ENCODE measurements at places on chromosomes 3 and 15.

GRCh38 chr3:72013084-72013483, 228.1 kb upstream of the PROK2 start:
- no peak for DNase-seq

- no peak for DNase-seq
Measured at GRCh38 chr15:51322621-51323296, 15.6 kb downstream of the CYP19A1 start.

- no peak for DNase-seq
Measured at GRCh38 chr3:152234657-152235375, 33.9 kb upstream of the MBNL1 start.

DNA sequence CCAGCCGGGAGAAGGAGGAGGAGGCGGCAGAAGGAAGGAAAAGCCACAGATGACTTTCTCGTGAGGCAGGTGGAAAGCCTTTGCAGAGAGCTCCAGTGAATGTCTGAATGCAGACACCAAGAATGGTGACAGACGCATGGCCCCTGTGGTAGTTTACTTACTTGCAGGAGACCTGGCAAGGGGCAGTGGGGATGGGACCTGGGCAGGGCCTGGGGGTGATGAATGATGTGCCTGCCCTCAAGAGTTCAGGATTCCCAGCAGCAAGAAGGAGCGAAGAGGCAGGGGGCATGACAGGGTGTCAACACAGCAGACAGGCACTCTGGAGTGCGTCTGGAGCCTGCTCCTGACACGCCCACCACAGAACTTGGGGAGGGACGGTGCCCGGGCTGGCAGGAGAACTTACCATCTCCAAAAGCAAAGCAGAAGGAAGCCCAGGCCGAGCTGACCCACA, 260.5 kb upstream of the LYSMD4 start:
- DNase-seq, result no peak

DNA sequence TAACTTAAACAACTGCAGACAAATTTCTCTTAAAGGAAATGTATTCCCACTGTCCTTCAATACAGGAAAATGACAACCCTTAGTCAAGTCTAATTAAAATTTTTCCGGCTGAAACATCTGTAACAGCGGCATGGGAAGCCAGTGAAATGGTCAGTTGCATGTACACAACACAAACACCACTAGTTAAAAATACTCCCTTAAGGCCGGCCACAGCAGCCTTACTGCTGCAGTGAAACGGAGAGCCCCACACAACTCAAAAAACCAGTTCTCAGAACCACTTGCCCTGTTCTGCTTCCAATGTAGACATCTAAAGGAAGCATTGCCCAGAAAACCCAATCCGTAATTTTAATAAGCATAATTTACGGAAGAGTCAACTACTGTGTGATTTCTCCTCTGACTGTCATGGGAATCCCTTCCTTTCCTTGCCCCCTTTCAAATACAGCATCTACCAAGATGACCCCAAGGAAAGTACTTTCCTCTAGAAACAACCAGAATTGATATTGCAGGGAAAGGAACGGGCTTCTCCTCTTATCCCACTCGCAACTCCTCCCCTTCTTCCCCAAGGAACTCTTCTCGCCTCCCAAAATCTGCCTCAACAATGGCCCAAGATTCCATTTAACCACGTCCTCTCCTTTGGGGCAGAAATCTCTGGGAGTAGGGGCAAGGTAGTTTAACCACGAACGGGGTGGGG, 1.6 kb downstream of the FBN1 start:
- no peak for DNase-seq

DNA sequence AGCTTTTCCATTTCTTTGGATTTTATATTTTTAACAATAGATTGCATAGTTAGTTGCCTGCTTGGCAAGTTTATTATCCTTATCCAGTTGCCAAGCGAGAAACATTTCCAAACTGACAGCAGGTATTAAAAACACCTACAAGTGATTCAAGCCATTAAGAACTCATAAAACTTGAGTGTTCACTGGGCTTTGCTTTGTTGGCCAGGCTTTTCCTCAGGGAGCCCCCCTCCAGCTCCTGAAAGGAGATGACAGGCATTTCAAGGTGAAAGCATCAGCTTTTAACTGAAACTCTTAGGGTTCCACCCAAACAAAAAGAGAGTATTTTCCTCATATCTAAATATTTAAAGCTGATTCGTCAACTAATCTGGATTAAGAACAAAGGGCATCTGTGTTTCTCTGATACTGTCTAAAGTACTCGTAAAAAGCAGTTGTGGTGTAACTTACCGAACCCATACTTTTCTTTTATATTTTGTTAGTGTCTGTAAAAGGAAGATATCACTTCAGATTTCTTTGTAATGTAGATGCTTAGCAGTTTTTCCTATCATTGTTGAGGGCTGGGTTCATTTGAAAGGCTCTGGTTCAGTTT, 363.4 kb downstream of the OTOL1 start:
- DNase-seq, result no peak

DNA sequence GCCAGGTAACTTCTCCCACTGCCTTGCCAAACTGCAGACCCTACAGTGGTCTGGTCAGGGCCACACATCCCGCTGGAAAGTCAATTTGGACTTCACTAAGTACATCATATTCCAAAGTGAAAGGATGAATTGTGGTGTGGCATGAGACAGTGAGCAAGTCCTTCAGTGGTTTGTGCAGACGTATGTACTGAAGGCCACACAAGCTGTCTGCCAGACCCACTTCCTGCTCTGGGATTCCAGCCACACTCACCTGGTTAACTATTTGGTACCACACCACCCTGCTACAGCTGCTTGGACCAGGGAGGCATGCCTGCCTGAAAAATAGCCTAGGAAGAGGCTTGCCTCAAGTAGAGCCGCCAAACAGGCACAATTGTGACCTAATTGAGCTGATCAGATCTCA, 94.1 kb upstream of the STRIT1 start:
- no peak for DNase-seq

DNA sequence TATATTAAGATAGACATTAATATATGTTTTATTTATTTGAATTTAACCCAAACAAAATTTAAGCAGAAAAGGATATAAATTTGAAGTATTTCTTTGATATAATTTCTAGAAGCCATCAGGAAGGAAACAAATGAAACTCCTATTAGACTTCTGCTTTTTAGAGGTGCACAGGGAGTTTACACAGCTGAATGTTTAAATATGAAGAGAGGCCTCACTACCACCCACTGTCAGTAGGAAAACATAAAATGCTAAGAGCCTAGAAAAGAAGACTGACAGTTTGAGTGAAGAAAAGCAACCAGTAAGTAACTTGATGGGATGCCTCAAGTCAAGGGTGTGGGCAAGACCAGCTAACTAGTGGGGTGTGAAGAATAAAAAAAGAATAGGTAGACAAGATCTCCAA, 19.7 kb downstream of the PLSCR2 start:
- no peak for DNase-seq
